ENCODE measurements at places on chromosomes 4 and X. TPM values are rescaled to one million over a fixed set of nuclear protein-coding genes. Genes with fewer than 3 reads are reported as not detected.
A peak's percentile ranks its signal among the peaks of the same experiment; 100 is the strongest.

- H3K4me1 ChIP-seq, result no peaks in the 10 kb centered on the region
- no peaks in the 10 kb centered on the region for H3K27me3 ChIP-seq
- H3K27ac ChIP-seq, result no peak overlapping the region
- no peaks in the 10 kb centered on the region for H3K36me3 ChIP-seq
- no peak overlapping the region for H3K4me3 ChIP-seq
- DNase-seq, result no peak
These were observed 110.2 kb upstream of the C1GALT1C1 start for GRCh38 chrX:120740072-120740471.

DNA sequence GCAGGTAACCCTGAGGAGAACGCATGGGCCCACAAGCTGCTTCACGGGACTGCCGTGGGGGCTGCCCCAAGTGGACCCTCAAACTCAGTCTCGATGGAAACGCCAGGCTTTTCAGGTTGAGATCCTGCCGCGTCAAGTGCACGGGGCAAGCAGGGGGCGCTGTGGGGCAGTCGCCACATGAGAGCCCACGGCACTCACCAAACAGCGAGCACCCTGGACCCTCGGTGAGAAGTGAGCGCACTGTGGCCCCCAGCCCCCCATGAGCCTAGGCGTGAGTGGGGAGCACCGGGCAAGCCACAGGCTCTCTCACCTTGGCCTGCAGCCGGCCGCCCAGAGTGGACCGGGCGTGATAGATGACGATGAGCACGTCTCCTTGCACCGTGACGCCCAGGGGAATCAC, 50.9 kb upstream of the CPLX1 start:
- no peaks in the 10 kb centered on the region for H3K4me1 ChIP-seq
- H3K36me3 ChIP-seq, result peaks cover 11% of the 10 kb centered on the region
- no peak overlapping the region for H3K27ac ChIP-seq
- H3K27me3 ChIP-seq, result no peaks in the 10 kb centered on the region

The SMIM10L2A gene
- 0.25 TPM for polyA plus RNA-seq

GRCh38 chr4:185820146-185821028, 8.4 kb upstream of the SORBS2 start:
- no peak for DNase-seq
- H3K36me3 ChIP-seq, result no peaks in the 10 kb centered on the region
- H3K4me3 ChIP-seq, result no peak overlapping the region
- H3K27me3 ChIP-seq, result no peaks in the 10 kb centered on the region
- H3K27ac ChIP-seq, result no peak overlapping the region

The L1CAM gene
- polyA plus RNA-seq, result 8.9 TPM

GRCh38 chrX:103628386-103629317, at the start of gene TCEAL1:
TCEAL1 (plus strand) TSS chrX:103628975; CDS start chrX:103629917, 942 bp downstream.
- H3K36me3 ChIP-seq, result no peaks in the 10 kb centered on the region
- H3K4me3 ChIP-seq, result peak within 1 kb of the TSS; percentile 74
- H3K27me3 ChIP-seq, result no peaks in the 10 kb centered on the region
- H3K27ac ChIP-seq, result peak within 1 kb of the TSS; percentile 68
- peak; percentile 69 for DNase-seq
- H3K4me1 ChIP-seq, result peaks cover 3% of the 10 kb centered on the region

All from B cell (primary cell).